ENCODE measurements at places on chromosomes 6 and 20. TPM values are rescaled to one million over a fixed set of nuclear protein-coding genes. Genes with fewer than 3 reads are reported as not detected.

Gene COL9A1
- total RNA-seq = not detected

Gene LIN28B
- 1.2 TPM for total RNA-seq

Gene DOK5
- total RNA-seq = not detected

Gene BPIFB2
- not detected for total RNA-seq

Gene TAAR6
- total RNA-seq = not detected

Gene SLC32A1
- not detected for total RNA-seq

Gene DUSP15
- 1.4 TPM for total RNA-seq

Gene NKX2-4
- not detected for total RNA-seq

Data from A549 treated with Mapracorat at 1 μM for 4 hours (cell line).